Stimulated activated CD4-positive, alpha-beta T cell treated with anti-CD3 and anti-CD28 coated beads, Interleukin-15, amount 100 ng/mL, for 1 hour (primary cell): ENCODE measurements at places on chromosomes 4 and X.

GRCh38 chrX:145825896-145826295, 8.3 kb downstream of the SLITRK2 start:
- DNase-seq, result no peak

- DNase-seq, result no peak
Measured at GRCh38 chrX:40705658-40706312, 29.6 kb downstream of the MED14 start.

- DNase-seq, result no peak
Measured at GRCh38 chr4:108087293-108087967, 81.3 kb downstream of the LEF1 start.

GRCh38 chrX:28854637-28855036, 267.4 kb downstream of the IL1RAPL1 start:
- no peak for DNase-seq

DNA sequence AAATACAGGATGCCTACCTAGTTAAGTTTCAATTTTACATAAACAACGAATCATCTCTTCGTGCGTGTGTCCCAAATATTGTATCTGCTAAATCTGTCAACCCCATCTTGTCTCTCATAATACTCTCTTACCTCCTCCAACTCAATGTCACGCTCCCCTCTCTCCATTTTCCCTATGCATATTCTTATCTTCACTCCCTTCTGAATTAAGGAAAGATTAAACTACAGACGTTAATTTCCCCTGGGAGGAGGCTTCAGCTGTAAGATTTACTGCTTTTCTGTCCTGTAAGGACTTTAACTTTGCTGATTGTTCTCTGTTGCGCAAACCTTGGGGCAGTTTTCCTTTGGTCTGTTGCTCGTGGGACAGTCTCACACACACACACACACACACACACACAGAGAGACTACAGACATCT, 455 bp upstream of the ABCB7 start:
- no peak for DNase-seq

GRCh38 chr4:172900900-172901299, 267.7 kb upstream of the GALNT7 start:
- DNase-seq, result no peak

- no peak for DNase-seq
Measured at GRCh38 chr4:174401471-174402130, 117.9 kb downstream of the CEP44 start.

GRCh38 chr4:23602720-23603119, 287.1 kb downstream of the PPARGC1A start:
- DNase-seq, result no peak

DNA sequence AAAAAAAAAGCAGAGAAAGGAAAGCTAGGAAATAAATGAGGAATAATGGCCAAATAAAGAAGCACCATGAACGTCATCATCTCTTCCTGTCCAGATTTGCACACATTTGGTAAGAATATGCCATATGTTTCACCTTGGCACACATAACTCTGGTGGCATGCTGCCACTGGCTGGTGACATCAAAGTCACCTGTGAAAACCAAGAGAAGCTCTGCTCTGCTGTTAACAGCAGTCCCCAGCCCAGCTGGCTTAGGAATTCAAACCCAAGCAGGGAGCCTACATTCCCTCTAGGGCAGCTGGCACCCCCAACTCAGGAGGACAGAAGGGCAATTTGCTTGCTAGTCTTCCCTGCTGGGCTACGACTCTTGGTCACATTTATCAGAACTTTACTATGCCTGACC, 77.6 kb downstream of the RASL11B start:
- no peak for DNase-seq

- no peak for DNase-seq
Measured at GRCh38 chr4:86938771-86939520, 4.1 kb downstream of the AFF1 start.
